Progenitor cell of endocrine pancreas (in vitro differentiated cells): ENCODE measurements at places on chromosomes 4 and X. TPM values are rescaled to one million over a fixed set of nuclear protein-coding genes. Genes with fewer than 3 reads are reported as not detected.

GAGE1 gene
- not detected in 2 replicates for total RNA-seq

DNA sequence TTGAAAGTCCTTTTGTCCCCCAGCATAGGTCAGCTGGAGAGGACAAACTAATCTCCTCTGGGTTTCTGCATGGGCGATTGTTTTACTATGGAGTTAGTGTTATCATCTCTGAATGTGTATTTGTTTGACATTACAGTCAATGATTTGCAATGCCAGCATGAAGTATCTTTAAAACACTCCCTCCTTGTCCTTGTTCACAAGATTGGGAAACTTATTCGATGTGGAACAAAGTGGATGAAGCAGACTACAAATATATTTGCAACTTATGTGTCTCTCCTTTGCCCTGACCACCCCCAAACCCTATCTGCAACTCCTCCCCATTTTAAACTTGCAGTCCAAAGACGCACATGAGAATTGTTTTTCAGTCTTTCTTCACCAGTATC is 1.5 kb upstream of the PITX2 start:
- H3K4me3 ChIP-seq = no peak overlapping the region
- H3K27me3 ChIP-seq = peaks cover 100% of the 10 kb centered on the region
- no peak for DNase-seq
- no peaks in the 10 kb centered on the region for H3K36me3 ChIP-seq

NSUN7 gene
- 17.5 and 20.1 TPM in 2 replicates for total RNA-seq

DNA sequence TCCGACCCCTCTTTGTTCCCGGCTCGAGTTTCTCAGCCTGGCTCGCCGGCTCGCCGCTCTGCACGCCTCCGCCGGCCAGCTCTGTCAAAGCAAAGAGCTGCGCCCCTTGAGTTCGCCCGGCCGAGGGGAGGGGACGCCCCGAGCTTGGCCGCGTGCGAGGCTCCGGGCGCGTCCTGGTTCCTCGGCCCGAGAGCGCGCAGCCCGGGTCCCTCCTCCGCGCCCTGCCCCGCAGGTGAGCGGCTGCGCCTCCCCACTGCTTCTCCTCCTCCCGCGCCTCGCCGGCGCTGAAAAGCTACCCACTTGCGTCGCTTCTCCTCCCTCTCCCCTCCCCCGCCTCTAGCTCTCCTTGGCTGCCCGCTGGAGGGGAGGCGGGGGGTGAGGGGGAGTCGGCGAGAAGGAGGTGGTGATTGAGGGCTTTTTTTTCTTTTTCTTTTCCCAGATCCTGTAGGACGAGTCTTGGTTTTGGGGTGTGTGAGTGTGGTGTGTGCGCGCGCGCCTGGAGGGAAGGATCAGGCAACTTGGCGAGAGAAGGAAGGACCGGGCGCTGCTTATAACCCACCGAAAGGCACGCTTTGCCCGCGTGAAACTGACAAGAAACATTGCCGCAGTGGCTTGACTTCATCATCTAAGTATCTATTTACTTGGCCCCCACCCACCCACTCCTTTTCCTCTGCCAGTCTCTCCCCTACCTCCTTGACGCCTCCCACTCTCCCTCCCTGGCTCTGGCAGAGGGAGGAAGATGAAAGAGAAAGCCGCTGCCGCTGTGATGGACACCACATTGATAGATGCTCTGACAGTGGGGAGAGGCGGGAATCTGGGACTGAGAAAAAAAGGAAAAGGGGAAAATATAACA is at the start of gene LEF1:
Gene LEF1, minus strand, starts transcription at position 262 of the 853 bp plus-strand sequence. CDS start 1,165 bp downstream, outside the sequence.
- H3K4me1 ChIP-seq = peaks cover 15% of the 10 kb centered on the region
- H3K4me3 ChIP-seq = peak within 1 kb of the TSS; percentile 76
- peaks cover 85% of the 10 kb centered on the region for H3K27me3 ChIP-seq
- H3K36me3 ChIP-seq = no peaks in the 10 kb centered on the region

TLR3 gene
- total RNA-seq = 0.11 TPM in 1 of 2 replicates, not detected in the other

DNA sequence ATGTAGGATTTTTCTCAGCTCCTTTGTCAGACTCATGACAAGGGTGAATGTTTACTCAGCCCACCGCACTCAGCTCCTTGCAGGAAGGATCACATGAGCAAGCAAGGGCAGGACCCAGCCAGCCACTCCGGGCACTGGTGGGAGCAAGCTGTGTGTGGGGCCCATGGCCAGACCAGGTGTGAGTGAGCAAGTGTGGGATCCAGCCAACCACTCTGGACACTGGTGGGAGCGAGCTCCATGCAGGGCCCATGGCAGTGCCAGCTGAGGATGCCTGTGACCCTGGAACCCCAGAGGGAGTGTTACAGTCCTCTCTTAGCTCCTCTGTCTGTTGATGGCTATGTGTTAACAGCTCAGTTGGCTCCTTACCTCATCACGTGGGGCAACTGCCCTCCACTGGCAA is 2750.6 kb downstream of the PCDH7 start:
- DNase-seq = no peak
- H3K4me1 ChIP-seq = no peaks in the 10 kb centered on the region
- H3K36me3 ChIP-seq = no peaks in the 10 kb centered on the region
- no peak overlapping the region for H3K27ac ChIP-seq
- no peaks in the 10 kb centered on the region for H3K27me3 ChIP-seq

NKX3-2 gene
- total RNA-seq = 1.7 and 2.1 TPM in 2 replicates

DNA sequence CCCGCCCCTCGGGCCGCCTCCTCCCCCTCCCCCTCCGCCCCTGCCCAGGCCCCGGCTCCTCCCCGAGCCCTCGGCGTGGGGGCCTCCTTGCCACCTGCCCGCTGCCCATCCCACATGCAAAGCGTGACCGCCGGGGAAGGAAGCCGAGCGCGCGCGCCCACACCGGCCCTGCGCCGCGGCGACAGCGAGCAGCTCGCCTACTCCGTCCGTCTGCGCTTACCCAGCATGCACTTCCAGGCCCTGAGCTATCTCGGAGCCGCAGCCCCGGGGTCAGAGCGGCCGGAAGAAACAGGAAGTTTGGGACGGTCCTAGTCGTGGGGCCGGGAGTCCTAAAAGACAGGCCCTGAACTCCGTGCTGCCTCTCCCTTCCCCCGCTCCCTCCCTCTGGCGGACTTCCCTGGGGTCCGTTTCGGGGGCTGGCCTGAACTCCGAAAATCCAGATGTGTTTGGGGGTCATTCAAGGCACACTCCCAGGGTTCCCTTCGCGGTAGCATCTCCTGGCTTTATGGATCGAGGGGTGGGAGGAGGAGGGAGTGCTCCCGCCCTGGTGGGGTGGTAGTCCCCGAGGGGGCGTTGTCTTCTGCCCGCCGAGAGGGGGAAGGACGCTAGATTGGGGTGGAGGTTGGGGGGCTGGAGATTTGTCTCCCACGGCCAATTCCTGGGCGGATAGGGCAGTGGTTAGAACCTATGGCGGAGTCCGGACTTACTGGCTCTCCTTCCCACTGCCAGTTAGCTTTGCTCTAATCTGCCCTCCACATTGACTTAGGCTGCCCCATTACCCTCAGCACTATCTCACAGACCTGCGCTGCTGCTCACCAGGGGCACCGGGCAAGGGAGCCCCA is 25.0 kb upstream of the BCORL1 start:
- H3K27me3 ChIP-seq = peaks cover 37% of the 10 kb centered on the region
- peaks cover 11% of the 10 kb centered on the region for H3K4me1 ChIP-seq
- peak overlapping the region; percentile 62 for H3K4me3 ChIP-seq

- peak overlapping the region; percentile 12 for H3K27ac ChIP-seq
- no peaks in the 10 kb centered on the region for H3K27me3 ChIP-seq
- DNase-seq = no peak
Observed at GRCh38 chr4:37463033-37463856, 218.7 kb downstream of the NWD2 start.

- H3K27me3 ChIP-seq = peaks cover 8% of the 10 kb centered on the region
- no peaks in the 10 kb centered on the region for H3K36me3 ChIP-seq
- H3K27ac ChIP-seq = no peak overlapping the region
Observed at GRCh38 chr4:7252510-7253340, 60.4 kb downstream of the SORCS2 start.

GRCh38 chrX:154366666-154367055 is 7.8 kb downstream of the FLNA start:
- DNase-seq = no peak
- H3K4me3 ChIP-seq = no peak overlapping the region
- no peaks in the 10 kb centered on the region for H3K27me3 ChIP-seq

DNA sequence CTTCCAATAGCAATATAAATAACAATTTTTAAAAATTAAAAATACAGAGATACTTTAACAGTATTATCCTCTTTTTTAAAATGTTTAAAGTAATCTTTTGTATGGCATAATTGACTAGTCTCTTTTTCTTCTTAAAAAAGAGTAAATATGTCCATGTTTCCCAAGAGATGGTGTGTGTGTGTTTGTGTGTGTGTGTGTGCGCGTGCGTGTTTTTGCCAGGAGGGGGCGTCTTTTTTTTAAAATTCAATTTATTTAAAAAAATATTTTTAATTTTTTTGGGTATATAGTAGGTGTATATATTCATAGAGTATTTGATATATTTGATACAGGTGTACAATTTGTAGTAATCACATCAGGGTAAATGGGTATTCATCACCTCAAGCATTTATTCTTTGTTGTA is 1073.7 kb downstream of the PCDH7 start:
- H3K36me3 ChIP-seq = no peaks in the 10 kb centered on the region
- H3K27me3 ChIP-seq = no peaks in the 10 kb centered on the region
- DNase-seq = no peak
- H3K4me1 ChIP-seq = no peaks in the 10 kb centered on the region
- H3K27ac ChIP-seq = no peak overlapping the region

ESX1 gene
- total RNA-seq = not detected in 2 replicates

DNA sequence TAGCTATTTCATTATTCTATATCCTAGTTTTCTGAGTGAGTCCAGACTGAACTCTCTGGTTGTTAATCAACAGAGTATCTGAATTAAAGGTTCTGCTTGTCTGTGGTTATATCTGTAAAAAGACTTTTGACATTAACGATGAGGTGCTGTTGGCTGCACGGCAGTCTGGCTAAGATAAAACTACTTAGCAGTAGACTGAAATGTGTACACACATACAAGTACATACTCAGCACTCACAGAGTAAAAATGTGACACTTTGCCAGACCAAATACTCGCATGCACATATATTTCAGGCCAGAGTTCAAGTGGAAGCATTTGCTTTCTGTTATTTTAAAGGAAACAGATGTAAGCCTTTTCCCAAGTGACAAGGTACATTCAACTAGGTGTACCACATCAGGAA is 80.5 kb downstream of the PRDM5 start:
- no peaks in the 10 kb centered on the region for H3K27me3 ChIP-seq
- H3K36me3 ChIP-seq = no peaks in the 10 kb centered on the region
- no peak overlapping the region for H3K4me3 ChIP-seq
- H3K4me1 ChIP-seq = peaks cover 11% of the 10 kb centered on the region

- H3K27ac ChIP-seq = no peak overlapping the region
- DNase-seq = no peak
- H3K27me3 ChIP-seq = no peaks in the 10 kb centered on the region
- H3K36me3 ChIP-seq = peaks cover 7% of the 10 kb centered on the region
- H3K4me3 ChIP-seq = no peak overlapping the region
- H3K4me1 ChIP-seq = no peaks in the 10 kb centered on the region
Observed at GRCh38 chr4:145069361-145069760, 28.6 kb downstream of the ANAPC10 start.

DNA sequence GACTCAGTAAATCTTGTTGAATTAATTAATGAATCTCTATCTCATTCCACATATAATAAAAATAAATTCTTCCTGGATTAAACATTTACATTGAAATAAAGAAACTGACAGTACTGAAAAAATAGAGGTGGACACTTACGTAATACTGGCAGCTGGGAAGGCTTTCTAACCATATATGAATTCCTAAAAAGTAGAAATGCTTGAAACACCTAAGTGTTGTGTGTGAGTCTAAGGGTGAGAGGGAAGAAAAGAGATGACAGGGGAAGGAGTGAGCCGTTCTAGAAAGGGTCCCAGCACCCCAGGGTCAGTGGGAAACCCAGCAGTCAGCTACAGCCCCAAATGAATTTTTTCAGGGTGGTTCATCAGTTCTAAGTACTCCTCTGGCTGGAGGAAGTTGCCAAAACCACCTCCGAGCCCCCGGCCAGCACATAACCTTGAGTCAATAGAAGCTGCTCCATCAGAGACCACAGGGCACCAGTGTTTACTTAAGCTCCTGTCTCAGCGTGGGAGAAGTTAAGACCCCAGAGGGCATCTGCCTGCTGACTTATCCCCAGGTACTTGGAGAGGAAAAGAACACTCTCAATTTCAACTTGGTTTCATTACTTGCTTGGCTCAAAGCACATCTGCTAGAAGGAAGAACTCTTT is 18.3 kb downstream of the GAB3 start:
- H3K4me3 ChIP-seq = no peak overlapping the region
- DNase-seq = no peak
- H3K27ac ChIP-seq = no peak overlapping the region
- peaks cover 3% of the 10 kb centered on the region for H3K27me3 ChIP-seq
- no peaks in the 10 kb centered on the region for H3K4me1 ChIP-seq
- H3K36me3 ChIP-seq = no peaks in the 10 kb centered on the region

GRCh38 chrX:132887569-132887968 is 70.9 kb downstream of the HS6ST2 start:
- H3K27ac ChIP-seq = no peak overlapping the region
- no peak overlapping the region for H3K4me3 ChIP-seq
- no peaks in the 10 kb centered on the region for H3K27me3 ChIP-seq

DNA sequence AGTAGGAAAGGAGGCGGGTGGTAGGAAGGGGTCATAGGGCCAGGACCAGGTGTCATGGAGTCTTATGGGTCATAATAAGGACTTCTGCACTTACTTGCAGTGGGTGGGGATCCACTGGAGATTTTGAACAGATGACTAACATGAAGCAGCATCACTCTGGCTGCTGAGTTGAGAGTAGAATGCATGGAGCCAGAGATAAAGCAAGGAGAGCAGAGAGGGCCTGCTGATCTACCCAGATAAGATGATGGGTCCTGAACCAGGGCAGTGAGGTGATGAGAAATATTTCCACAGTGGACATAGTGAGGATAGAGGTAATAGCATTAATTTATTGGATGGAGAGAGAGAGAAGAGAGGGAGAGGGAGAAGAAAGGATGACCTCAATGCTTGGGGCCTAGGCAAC is 48.0 kb downstream of the HCCS start:
- no peak for DNase-seq
- H3K4me1 ChIP-seq = no peaks in the 10 kb centered on the region
- H3K27ac ChIP-seq = no peak overlapping the region
- H3K36me3 ChIP-seq = no peaks in the 10 kb centered on the region
- no peak overlapping the region for H3K4me3 ChIP-seq

PPP2R2C gene
- 0.19 and 0.29 TPM in 2 replicates for total RNA-seq

DNA sequence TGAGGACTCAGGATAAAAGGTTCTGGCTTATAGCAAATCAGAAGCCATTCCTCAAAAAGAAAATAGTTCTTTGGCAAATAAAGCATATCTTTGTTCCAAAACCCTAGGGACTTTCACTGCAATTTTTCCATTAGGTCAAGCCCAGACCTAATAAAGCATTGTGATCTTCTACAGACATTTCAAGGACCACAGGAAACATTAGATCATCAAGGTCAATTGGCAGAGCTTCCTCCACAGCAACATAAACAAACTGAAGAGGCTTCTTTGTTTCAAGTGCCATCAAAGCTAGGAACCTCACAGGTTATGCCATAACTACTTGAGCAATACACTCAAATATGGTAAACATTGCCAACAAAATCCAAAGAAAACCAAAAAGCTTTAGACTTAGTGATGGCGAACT is 144.9 kb downstream of the ANXA5 start:
- H3K36me3 ChIP-seq = no peaks in the 10 kb centered on the region
- no peak for DNase-seq
- H3K27me3 ChIP-seq = no peaks in the 10 kb centered on the region
- no peaks in the 10 kb centered on the region for H3K4me1 ChIP-seq

- H3K27me3 ChIP-seq = no peaks in the 10 kb centered on the region
- DNase-seq = no peak
- H3K4me3 ChIP-seq = no peak overlapping the region
- no peaks in the 10 kb centered on the region for H3K36me3 ChIP-seq
- H3K27ac ChIP-seq = no peak overlapping the region
Observed at GRCh38 chr4:171857302-171858012, 44.3 kb downstream of the GALNTL6 start.
